ENCODE measurements at places on chromosomes 3 and 15.

DNA sequence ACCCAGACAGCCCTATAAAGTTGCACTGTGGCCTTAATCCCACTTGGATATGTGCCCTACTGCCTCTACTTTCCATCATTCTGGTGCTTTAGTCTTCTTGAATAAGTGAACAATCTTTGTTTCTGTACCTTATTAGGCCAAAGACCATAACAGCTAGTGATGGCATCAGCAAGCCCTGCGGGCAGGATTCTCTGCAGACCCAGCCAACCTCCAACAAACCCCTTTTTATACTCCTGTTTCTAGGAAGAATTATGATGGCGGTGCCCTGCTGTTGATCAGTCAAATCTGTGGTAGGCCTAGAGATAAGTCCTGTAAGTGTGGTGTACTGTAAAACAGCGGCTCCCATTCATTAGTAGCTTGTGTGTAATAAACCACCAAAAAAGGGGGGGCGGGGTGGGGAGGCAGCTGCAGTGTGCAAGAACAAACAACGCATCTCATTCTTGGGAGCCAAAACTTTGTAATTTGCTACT, 40.5 kb downstream of the SOX2 start:
- no peak for DNase-seq

DNA sequence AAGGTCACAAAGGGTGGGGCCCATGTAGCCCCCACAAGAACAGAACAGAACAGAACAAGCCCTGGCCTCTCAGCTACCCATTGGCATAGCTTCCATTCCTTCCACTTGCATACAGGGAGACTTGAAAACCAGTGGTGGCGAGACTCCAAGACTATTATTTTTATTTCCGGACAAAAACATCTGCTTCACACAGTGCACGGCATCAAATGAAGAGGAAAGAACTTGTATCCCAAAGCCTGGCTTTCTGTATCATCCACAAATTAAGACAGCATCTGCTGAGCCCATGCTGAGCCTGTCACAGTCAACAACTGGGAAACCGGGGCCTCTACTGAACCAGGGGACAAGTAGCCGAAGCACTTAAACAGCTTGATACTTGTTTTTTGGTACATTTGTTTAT, 56.0 kb downstream of the CLEC3B start:
- no peak for DNase-seq

GRCh38 chr3:16551342-16551976, 38.0 kb upstream of the RFTN1 start:
- DNase-seq: no peak

DNA sequence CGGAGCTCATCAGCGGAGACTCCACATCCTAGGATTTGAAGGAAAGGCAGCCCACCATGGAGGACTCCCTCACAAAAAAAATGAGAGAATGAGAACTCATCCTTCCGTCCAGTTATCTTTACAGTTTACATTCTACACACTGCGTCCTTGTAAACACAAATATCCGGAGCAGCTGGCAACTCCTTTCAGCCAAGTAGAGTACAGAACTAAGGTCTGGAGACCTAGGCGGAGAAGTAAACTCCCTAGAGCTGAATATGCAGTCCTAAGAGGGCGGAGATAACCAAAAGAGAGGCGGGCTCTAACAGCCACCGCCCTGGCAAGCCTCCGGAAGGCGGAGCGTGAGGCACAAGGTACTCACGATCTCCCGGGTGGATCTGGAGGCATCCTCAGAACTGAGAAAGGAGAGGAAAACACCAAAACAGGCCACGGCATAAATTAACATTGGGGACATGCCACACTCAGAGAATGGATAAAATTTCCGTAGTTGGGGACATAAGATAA, 924 bp upstream of the SIN3A start:
- DNase-seq: peak; percentile 45

GRCh38 chr3:109177908-109178307, 41.4 kb downstream of the C3orf85 start:
- no peak for DNase-seq

DNA sequence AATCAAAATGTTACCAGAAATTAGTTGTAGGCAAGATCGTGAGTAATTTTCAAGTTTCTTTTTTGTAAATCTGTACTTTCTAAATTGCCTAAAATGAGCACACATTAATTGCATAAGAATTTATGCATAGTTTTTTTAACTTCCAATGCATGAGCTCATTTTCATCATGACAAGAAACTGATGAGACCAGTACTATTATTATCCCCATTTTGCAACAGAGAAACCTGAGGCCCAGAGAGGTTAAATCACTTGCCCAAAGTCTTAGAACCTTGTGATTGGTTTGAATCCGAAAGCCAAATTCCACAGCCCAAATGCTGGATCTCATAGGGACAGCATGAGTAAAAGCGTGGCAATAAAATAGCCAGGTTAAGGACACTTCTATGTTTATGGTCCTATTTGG, 274.7 kb downstream of the ERC2 start:
- DNase-seq: no peak

- no peak for DNase-seq
These were observed 208.4 kb downstream of the TP63 start for GRCh38 chr3:189839576-189839975.

DNA sequence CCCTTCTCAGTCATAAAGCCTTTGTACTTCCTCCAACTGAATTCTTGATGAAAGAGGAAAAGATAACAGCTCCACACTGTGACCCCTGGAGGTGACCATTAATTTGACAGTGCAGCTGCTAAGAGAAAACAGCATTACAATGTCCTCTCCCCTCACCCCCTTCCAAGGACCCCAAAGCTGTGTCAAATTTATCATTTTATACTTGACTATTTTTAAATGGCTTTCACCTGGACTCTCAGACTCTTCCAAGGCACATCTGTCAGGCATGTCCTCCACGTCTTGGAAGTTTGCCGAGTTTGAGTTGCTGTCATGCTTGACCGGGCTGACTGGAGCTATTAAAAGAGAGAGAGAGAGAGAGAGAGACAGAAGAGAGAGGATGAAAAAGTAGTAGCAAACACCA, 236.5 kb downstream of the WDR72 start:
- DNase-seq: no peak

DNA sequence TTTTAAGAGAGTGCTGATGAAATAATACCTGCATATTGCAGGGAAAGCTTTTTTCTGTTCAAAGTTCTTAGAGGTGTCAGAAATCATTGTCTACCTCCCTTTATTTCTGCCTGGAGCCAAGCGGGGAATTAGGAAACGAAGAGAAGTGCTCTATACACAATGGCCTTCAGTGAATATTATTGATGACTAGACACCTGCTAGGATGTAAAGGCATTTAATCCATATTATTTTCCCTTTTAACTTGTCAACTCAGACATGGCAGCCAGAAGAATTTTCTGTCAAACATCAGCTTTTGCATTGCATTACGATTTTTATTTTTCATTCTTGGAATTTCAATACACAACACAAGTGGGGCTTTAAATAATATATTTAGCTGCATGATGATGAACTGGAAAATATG, 24.7 kb downstream of the CADM2 start:
- no peak for DNase-seq

GRCh38 chr3:143228405-143228804, 108.8 kb downstream of the CHST2 start:
- no peak for DNase-seq

GRCh38 chr3:106827515-106828213, 549.6 kb upstream of the CCDC54 start:
- DNase-seq: no peak

- no peak for DNase-seq
These were observed 58.7 kb upstream of the ARHGEF26 start for GRCh38 chr3:154062513-154062912.

DNA sequence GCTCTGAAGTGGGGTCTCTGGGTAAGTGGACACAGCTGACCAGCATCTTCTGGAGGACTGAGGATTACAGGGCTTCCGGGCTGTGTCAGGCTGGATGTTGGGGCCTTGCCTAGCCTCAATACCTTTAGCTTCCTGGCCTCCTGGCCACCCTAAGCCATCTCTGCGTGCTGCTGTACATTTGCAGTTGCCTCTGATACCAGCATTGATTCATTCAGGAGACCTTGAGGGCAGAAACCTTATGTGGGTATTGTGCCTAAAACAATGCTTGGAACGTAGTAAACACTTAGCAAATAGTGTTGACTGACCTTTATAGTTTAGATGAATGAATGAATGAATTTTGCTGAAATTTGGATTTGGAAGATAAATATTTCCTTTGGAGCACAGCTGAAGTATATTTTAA, 97.0 kb downstream of the FLNB start:
- no peak for DNase-seq

DNA sequence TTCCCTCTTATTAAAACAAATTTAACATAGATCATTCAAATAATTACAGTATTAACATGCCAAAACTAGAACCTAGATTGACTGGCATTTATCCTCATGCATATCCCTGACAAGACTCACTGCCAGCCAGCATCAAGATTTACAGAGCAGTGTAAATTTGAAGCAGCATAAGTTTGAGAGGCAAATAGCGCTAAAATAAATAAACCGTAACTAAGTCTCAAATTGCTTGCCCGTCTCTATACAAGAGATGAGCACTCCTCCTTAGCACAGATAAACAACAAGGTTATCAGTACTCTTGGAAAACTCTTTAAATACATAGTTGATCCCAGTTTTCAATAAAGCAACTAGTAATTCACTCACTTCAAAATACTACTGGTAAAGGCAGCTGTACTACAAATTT, 29.6 kb downstream of the MSL2 start:
- DNase-seq: no peak

DNA sequence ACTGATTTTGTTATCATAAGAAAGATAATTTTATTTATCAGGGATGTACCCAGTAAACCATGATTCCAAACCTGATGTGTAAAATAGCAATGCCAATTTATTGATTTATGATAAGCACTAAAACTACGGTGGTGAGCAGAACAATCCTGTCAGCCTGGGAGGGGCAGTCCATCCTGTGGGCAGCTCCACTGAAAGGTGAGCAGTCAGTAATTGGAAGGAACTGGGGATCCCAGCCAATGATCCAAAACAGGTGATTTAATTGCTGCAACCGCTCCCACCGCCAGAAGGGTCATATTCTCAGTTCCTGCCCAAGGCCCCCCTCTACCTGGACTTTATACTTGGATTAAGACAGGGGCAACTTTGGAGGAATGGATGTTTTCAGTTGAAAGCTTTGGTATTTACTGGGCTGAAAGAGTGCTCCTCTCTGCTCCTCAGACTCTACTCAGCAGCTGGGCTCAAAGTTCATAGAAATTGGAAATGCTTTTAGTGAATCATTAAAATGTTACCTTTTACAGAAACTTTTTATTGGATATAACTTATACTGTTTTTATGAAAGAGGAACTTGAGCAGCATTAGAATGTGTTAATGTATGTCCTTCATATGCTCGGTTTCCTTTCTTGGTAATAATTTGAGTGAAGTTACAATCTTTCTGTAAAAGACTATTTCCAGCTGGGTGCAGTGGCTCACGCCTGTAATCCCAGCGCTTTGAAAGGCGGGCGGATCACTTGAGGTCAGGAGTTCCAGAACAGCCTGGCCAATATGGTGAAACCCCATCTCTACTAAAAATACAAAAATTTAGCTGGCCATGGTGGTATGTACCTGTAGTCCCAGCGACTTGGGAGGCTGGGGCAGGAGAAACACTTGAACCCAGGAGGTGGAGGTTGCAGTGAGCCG, 198.6 kb upstream of the IL12A start:
- no peak for DNase-seq

DNA sequence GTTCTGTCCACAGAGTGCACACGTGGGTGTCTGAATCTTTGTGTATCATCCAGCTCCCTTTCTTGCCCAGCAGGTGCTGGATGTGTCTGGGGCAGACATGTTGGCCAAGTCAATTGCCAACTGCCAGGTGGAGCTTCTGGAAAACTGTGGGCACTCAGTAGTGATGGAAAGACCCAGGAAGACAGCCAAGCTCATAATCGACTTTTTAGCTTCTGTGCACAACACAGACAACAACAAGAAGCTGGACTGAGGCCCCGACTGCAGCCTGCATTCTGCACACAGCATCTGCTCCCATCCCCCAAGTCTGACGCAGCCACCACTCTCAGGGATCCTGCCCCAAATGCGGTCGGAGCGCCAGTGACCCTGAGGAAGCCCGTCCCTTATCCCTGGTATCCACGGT, 12.5 kb upstream of the RPP14 start:
- no peak for DNase-seq

DNA sequence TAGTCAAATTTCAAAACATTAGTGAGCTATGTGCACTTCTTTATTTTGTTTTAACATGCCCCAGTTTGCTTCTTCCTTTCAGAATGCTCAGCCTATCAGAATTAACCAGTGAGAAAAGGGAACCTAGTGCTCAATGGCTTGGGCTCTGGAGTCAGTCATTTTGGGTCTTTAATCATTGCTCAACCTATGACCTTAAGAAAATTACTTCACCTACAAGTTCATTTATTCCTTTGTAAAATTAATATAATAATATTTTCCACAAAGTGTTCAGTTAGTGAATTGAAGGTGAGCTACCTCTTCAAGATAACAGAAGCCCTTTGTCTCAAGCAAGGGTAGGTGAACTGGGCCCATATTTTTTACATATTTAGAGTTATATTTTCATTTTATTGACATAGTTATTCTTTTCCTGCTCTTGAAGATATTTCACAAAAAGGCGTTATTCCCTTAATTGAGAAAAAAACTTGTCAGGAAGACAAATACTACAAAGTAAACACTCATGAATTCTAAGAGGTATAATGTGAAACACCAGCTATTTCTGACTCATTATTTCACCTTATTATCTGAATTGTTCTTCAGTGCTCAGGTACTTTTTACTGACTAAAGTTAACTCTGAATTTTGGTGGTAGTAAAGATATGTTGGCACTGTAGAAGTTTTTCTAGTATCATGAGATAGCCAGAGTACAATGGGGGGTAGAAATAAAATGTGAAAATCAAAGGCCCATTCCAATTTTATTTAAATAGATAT, 415.5 kb downstream of the NAALADL2 start:
- peak; percentile 23 for DNase-seq

- DNase-seq: no peak
These were observed 43.8 kb downstream of the GAP43 start for GRCh38 chr3:115666920-115667737.

- DNase-seq: no peak
These were observed 328.0 kb downstream of the UACA start for GRCh38 chr15:70435369-70435768.

DNA sequence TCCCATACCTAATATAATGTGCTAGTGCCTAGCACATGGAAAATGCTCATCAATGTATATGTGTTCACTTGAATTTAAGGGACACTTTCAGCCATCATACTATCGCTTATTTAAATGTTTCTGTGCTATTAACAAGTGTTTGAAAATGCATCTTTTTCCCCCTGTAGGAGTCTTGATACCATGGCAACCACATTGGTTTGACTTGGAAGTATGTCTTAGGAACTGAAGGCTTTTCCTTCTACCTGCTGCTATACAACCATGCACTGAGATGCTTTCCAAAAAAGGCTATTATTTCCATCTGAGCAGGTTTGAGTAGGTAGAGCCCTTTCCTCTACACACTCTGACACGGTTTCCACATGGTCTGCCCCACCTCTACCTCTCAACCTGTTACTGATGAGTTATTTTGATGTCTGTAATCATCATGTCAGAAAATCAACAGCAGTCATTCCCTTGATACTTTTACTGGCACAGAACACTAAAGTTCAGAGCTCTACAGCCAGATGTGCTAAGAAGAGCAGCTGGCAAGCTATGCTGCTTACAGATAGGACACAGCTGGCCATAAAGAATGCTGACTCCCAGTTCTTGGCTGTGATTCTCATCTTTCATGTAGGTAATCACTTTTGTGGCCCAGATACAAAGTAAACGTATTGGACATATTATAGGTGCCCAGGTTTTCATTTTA, 59.3 kb downstream of the RYR3 start:
- no peak for DNase-seq
